AG04449 (cell line): ENCODE measurements at places on chromosomes 3 and 15.
A peak's percentile ranks its signal among the peaks of the same experiment; 100 is the strongest.

DNA sequence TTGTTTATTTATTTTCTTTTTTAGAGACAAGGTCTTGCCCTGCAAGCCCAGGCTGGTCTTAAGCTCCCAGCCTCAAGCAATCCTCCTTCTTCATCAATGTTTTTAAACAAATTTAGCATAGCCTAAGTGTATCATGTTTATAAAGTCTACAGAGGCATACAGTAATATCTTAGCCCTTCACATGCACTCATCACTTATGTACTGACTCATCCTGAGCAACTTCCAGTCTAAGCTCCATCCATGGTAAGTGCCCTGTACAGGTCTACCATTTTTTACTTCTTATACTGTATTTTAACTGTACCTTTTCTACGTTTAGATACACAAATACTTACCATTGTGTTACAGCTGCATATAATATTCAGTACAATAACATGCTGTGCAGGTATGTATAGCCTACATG lies 860.0 kb downstream of the FHIT start:
- DNase-seq, result no peak

DNA sequence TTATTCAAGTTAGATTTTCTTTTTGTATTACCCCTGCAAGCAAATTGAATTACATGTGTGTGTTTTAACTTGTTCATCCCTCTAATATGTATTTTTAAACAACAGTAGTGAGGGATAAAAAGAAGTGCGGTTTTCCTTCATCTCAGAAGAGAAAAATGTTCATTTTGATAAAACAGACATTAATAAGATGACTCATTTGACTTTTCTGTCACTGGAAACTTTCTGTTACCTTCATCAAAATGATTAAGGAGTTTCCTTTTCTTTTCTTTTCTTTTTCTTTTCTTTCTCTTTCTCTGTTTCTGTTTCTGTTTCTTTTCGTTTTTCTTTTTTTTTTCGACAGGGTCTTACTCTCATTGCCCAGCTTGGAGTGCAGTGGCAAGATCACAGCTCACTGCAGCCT lies 53.0 kb downstream of the ECT2 start:
- DNase-seq, result no peak

DNA sequence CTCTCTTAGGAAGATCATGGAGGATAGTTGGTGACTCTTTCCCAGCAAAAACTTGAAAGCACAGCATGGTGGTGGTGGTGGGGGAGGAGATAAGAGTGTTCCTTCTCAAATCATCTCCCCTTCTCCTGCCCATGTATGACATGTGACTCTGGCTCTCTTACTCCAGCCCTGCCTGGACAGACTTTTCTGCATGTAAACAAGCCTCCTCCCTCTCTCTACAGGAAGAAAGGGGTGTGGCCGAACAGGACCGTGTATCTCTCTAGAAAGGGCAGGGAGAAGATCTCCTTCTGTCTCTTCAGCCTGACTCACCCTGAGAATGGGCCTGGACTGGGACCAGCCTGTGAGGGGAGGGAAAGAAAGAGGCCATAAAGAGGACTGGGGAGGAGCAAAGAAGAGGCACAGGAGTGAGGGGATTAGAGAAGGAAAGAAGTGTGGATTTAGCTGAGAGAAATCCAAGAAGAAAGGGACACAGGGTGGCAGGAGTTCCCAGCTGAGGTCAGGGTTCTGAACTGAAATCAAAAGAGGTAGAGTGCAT lies 1.5 kb downstream of the CELF6 start:
- DNase-seq, result no peak

GRCh38 chr15:78929536-78930264 lies 15.1 kb downstream of the CTSH start:
- DNase-seq, result no peak

GRCh38 chr15:52480990-52481389 lies 47.7 kb downstream of the MYO5A start:
- no peak for DNase-seq

- DNase-seq, result no peak
Measured at GRCh38 chr3:34016925-34017587, 218.6 kb downstream of the PDCD6IP start.

DNA sequence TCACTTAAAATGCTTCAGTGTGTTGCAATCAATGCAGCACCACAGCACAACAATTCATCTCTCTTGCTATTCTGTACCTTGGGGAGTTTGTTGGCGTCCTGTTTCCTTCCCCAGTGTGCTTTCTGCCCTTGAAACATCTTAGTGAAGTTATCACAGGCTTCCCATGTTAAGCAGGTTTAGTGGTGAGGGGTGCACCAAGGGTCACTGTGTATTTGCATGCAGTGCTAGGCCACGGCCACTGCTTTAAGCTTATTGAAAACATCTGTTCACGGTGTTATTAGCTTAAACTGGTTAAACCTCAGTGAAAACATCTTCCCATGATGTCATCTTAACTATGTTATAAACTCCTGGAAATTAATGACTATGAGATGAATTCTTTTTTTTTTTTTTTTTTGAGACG lies 217.3 kb upstream of the GOLIM4 start:
- no peak for DNase-seq

- DNase-seq, result no peak
Measured at GRCh38 chr3:177451301-177451750, 254.0 kb upstream of the TBL1XR1 start.

GRCh38 chr15:81863162-81863561 lies 182.7 kb downstream of the MEX3B start:
- DNase-seq, result peak; percentile 50

DNA sequence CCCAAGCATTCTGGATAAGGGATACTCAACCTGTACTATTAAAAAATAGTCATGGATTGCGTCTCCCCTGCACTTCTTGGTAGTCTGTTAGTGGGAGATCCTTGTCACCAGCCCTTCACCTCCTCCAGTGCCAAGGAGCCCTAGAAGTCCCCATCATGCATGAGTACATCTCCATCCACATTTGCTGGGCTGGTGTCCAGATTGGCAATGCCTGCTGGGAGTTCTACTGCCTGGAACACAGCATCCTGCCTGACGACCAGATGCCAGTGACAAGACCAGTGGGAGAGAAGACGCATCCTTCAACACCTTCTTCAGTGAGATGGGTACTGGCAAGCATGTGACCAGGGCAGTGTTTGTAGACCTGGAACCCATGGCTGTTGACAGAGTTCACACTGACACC lies 85.7 kb downstream of the ADAMTSL3 start:
- no peak for DNase-seq

GRCh38 chr3:186097663-186098451 lies 11.0 kb downstream of the ETV5 start:
- DNase-seq, result no peak

DNA sequence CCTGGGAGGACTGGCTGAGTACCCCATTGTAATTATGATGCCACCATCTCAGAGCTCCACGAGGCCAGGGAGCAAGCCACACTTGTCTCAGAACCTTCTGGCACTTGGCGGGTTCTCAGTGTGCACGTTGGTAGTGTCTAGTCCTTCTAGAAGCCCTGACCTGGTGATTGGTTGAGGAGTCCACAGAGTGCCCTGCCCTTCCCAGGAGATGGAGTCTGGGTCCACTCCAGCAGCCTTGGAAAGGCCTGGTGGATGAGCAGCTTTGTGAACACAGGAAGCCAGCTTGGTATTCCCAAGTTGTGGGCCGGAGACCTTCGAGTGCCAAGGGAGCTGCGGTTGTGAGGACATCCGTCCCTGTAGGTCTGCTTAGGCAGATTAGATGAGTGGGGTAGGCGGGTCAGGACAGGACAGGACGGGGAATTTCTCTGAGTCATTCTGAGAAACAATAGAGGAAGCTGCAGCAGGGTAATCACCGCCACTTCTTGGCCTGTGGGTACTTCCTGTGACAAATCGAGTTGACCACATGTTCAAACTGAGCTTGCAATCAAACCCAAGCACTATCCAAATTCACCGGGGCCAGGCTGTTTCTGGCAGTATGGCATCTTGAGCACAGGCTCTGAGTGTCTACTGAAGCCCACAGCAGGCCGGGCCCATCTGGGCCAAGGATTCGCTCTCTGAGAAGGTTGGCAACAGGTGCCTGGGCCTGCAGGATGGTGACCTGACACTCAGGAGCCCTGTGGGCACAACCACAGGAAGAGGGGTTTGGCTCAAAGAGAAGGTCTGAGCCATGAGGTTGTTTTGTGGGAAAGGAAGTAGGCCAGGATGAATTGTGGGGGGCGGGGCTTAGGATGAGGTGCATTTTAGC lies 71.5 kb upstream of the PLXNA1 start:
- DNase-seq, result peak; percentile 36

DNA sequence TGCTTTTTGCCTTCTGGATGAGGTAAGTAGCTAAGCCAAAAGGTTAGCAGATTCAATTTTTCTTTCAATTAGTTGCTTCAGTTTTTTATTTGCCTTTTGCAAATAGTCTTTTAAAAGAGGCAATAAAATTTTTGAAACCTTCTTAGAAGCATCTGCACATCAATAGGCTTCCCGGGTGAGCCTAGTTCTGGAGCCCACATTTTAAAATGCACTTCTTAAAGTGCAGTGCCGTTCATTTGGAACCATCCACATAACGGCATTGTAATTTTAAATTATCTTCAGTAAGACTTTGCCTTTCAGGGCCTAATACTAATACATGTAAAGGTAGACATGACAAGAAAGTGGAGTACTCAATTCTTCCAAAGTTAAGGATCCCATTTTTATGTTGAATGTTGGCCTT lies 269.2 kb downstream of the THSD4 start:
- DNase-seq, result no peak

DNA sequence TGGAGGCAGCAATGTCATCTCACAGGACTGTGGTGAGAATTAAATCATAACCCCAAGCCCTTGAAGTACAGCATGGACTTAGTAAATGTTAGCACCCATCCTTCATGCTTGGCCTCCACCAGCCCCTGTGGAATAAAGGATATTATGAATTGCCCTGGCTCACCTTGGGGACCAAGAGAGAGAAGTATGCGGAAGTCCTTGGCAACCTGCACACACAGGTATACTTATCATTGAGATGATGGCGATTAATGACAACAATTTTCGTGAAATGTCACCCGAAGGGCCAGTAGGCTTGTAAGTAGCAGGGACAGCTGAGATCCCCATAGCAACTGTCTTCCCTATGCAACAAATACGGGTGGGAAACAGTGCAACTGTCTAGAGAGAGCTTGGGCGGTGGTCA lies 102.0 kb downstream of the FAM43A start:
- DNase-seq, result no peak

DNA sequence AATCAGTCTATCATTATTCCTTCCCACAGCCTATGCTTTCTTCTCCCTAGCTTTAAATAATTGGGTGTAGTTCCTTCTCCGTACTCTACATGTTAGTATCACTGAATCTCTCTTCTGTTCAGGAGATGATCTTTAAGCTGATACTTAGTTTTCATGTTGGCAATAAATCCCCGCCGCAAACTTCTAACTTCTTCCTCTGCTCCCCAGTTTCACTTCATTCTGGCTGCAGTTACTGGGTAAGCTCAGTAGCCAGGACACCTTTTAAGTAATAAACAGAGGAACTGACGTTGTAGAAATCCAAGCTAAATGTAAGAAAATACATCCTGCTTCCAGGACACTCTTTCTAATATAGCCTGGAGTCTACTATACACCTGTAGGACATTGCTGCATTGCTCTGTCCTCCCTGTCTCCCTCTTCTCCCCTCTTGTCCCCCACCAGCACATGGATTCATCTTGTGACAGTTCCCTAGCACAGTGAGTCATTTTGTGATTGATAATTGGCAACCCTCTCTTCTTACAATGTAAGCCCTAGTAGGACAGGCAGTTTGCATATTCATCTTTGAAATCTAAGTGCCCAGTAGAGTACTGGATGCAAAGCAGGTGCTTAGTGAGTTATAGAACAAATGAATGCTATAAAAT lies 598.2 kb downstream of the UNC13C start:
- no peak for DNase-seq

DNA sequence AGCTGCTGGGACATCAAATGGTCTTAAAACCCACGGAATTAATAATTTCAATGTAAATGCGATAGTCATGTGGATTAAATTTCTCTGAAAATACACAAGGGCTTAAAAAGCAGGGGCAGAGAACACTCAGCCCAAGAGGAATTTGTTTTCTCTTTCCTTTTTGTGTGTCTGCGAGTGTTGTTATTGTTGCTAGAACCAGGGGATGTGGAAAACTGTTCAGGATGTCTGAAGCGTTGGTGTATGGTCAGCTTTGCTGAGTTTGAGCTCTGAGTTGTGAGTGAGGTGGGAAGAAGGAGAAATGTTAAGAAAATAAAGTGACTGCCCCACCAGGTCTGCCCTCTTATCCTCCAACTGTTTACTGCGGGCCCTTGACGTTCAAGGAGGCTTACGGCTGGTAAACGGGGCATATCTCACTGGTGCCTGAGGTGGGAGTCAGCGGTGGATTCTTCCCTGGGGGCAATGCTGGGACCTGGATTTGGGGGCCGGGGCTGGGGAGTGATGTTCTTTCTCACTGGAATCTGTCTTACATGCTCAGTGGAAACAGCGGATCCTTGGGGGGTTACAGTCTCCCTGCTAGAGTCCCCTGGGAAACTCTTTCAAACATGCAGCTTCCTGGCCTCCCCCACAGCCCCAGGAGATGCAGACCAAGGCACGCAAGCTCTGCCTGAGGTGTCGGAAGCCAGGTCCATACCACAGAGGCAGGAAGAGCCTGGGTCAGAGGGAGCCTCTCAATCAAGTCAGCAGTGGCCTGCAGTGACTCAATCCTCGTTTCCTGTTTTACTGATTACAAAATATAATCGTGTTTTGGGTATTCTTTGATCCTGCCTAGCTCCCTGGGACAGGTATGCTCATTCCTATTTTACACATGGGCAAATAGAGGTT lies 41.8 kb downstream of the ITGA11 start:
- peak; percentile 16 for DNase-seq

DNA sequence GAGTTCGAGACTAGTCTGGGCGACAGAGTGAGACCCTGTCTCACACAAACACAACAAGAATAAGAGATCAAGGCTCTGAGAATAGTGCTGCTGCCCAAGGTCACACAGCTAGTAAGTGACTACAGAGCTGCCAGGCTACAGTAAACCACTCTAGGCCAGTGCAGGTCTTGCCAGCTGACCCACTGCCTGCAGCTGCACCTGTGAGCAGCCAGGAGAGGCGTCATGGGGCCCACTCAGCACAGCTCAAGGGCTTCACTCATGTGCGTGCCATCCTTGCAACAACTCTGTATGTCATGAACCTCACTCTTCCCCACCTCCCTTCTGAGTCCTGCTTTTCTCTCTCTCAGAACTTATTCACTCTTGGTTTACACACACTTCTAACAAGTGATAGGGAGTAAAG lies 176.7 kb downstream of the SMAD6 start:
- no peak for DNase-seq

DNA sequence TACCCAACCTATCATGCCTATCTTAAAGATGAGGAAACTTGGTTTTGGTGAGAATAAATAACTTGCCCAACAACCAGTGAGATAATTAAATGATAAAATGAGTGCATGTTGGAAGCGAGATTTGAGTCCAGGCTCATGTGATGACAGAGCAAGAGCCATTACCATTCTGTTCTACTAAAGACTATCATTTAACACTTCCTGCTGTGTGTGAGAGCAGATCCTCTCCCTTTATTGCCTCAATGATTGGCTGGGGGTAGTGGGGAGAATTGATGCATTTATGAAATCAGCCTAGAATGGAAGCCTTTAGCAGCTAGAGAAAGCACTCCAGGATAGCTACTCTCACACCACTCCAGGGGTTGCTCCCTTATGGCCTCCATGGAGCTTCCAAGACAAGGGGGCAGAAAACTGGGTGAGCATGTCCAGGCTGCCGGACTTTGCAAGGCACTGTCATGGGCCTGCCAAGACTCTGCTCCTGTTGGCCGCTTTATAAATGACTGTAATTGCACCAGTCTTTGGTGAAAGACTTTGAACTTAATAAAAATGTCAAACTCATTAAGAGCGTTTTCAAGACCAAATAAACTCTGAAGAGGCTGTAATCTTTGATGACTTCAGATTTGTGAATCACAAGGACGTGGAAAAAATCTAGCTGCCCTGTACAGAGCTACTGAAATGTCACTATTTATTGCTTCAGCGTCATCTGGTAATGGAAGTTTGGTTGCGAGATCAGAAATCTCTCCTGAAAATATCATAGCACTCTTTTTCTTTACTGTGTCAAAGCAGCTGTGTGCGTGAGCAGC lies 209.1 kb upstream of the NR2E3 start:
- no peak for DNase-seq
